Activated CD4-positive, alpha-beta T cell treated with anti-CD3 and anti-CD28 coated beads, Interleukin-2, amount 10 ng/mL, durations not matched to agents 7 days and 5 days (primary cell): ENCODE measurements at places on chromosomes 4 and X.

DNA sequence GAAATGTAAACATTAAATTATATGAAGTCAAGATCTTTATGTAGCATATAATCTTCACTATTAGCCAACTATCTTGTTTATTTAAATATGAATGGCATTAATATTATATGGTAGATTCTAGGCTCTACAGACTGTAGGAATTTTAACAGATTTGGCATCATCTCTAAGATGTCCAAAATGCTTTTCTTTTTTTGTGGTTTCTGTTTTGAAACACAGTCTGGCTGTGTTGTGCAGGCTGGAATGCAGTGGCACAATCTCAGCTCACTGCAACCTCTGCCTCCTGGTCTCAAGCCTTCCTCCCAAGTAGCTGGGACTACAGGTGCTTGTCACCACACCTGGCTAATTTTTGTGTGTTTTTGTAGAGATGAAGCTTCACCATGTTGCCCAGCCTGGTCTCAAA, 76.2 kb downstream of the ELOVL6 start:
- DNase-seq, result no peak

DNA sequence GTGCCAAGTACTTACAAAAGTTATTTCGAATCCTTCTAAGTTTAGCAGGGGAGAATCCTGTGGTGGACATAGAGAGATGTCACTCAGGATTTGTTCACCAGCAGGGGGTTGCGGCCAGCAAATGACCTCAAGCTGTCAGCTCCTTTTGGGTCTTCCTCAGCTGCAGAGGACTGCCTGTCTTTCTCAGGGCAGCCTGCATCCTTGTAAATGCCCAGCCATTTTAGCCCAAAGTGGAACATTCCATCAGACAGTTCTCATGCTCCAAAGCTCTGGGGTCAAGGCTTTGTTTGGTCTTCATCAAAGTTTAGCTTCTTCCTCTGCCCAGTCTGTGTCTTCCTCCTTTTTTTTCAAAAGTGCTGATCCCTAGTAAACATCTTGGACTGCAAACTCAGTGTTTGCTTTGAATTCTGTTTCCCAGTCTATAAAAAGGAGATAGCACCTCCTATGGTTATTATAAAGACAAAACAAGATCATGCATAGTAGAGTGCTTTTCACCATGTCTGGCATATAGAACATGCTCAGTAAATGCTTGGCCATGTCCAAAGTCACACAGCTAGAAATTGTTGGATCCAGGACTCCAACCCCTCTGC, 156.4 kb upstream of the GATB start:
- DNase-seq, result no peak

GRCh38 chr4:94274912-94275311, 67.2 kb downstream of the SMARCAD1 start:
- no peak for DNase-seq

DNA sequence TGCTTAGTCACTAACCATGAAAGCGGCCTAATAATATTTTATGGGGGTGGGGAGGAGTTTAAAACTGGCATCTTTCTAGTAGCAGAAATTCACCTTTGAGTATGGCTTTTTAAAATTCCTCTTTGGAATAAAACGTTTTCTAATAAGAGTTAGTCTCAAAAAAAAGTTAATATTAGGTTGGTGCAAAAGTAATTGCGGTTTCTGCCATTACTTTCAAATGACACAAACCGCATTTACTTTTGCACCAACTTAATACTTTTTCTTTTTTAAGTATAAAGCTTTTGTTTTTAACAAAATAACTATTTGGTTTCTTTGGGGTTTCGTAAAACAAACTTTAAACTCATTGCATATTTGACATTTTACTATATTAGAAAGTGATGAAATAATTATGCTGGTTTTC, 68.4 kb downstream of the FBXO8 start:
- DNase-seq, result no peak

GRCh38 chr4:138487670-138488069, 245.5 kb upstream of the SLC7A11 start:
- no peak for DNase-seq

- DNase-seq, result no peak
Observed at GRCh38 chrX:2451501-2452316, 49.1 kb downstream of the DHRSX start.

GRCh38 chrX:6021316-6022091, 207.2 kb downstream of the NLGN4X start:
- peak; percentile 25 for DNase-seq

DNA sequence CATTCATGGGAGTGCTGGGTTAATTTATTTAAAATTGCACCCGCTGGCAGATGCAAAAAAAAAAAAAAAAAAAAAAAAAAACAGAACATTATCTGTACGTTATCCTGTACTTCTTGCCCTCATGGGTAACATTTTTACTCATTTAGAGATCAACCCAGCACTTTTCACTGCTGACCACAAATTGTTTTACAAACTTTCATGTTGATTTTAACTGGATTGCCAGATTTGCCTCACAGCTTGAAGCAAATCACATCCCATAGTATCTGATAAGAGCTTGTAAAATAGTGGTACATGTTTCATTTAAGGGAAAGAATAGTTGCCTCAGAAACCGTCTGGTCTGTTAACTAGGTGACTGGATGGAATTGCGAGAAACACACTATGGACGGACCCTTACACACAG, 640.8 kb downstream of the TRIML1 start:
- no peak for DNase-seq

GRCh38 chrX:70826715-70827114, 81.8 kb downstream of the TEX11 start:
- DNase-seq, result no peak

DNA sequence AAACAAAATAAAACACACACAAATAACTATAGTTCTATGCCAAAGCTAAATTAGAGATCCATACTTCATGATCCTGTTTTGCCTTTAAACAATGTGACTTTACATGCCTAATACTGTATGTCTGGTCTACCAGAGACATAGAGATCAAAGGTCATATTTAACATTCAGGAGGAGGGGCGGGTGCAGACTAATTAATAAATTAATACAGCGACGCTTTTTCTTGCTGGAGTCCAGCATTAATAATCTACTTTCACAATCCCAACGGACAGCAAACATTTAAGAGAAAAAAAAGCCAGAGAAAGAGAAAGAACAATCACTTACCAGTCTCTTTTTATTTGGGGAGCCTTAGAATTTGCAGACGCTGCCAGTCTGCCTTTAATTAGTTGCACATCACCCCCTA, 509 bp downstream of the CXXC4 start:
- no peak for DNase-seq

DNA sequence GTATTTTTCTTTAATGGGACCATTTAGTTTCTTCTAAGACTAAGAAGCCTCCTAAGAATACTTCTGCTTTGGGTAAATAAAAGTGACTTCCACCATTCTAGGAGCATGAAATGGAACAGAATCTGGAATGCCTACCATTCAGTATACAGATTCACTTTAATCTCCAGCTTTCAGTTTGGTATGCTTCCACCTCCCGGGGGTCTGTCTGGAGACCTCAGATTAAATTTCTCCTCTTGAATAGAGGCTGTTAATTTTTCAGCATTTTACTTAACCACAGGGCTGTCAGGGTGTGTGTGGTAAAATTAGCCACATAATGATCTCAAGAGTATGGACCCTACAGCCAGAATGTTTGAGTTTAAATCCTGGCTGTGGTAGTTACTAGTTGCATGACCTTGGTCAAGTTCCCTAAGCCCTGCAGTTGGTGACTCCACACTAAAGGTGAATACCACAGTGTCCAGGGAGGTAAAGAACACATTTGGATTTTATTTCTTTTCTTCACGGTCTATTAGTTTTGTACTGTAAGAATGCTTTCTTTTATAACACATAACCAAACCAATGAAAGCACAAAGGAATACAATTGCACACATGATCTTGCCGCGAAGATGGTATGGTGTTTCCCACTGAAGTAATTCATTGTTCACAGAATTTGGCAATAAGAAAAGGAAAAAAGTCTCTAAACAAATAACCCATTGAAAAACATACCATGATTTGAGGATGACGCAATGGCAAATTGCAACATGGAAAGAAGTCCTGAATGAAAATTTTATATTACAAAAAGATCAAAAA, 37.3 kb upstream of the TRIM2 start:
- no peak for DNase-seq

GRCh38 chrX:134717698-134718097, 59.4 kb upstream of the PLAC1 start:
- DNase-seq, result no peak

DNA sequence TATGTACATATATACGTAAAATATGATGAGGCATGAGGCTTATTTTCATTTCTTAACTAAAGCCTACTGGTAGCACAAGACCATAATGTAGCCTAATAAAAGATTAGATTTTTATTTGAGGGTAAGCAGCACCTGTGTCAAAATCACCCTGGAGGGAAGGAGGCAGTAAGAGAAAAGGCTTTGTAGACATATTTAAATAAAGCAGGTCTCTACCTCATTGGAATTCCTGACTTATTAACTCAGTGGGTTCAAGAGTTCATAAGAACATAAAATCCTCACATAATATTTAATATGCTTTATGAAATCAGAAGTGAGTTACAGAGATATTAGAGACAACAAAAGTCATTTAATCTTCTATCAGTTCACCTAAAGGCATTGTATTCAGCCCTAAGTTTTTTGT, 261.6 kb upstream of the ANKRD50 start:
- DNase-seq, result no peak

DNA sequence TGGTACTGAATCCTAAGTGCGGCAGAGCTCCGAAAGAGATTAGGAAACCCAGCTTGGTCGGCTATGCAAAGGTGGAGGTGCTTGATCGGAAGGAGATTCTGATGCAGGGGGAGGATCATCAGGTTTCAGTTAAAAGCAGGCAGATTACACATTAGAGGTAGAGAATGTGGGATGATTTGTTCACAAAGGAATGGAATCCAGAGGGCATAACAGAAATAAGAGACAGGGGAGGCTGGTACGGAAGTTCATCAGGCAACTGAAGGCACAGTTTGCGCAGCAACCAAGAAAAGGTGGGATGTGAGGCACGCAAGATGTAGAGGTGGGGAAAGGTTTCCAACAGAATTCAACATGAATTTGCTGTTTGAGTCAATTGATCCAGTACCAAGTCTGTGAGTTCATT, 424 bp upstream of the ZNF330 start:
- no peak for DNase-seq

DNA sequence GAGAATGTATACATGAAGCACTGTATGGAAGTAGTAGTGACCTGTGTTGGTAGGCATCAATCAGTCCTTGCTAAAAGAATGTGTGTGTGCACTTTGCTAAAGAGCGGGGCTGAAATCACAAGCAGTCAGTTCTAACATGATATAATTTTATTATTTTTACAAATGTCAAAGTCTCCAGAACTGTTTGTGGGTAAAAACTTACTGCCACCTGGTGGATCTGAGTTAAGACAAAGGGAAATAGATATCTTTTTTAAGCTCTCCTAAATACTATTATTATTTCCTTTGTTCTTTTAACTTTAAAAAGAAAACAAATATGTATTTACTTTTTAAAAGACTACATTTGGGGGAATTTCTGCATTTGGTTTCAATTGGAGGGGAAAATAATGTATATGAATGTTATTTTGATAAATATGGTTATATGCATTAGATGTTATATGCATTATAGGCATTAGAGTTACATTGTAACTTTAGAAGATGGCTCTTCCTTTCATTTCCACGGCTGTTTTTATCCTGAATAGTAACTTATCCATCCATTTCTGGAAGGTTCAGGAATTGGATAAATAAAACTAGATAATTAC, 7.8 kb upstream of the CLOCK start:
- DNase-seq, result peak; percentile 25

DNA sequence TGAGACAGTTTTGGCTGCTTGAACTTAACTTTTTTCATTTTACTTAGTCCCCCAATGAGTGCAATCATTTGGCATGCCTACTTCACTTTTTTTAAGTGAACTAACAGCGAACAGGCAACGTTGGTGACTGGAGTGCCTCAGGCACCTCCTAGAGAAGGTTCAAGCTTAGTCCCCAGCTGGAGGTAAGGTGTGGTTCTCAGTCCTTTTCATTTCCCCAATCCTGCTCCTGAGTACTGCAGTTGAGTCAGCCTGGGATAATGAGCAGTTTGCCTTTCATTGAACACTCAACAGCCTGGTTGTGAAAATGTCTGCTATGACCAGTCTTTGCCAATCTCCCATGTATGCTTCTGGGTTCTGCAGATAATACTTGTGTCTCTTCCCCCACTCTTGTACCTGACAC, 109.5 kb downstream of the CDKL5 start:
- no peak for DNase-seq

DNA sequence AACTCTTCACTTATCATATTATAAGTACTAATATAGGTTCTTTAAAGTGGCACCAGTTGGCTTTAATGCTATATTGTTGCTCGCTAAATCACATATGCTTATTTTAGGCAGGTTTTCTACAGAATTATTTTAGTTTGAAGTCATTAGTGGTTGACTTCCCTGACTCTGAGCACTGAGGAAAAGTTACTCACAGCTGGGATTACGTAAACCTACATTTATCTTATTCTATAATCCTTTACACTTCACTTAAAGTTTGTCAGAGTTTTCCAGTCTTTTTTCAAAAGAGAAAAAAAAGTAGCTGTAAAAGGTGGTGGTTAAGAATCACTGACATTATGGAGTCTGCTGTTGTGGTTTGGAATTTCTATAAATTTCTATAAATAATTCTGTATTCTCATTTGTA, 5.8 kb downstream of the UGT2B4 start:
- no peak for DNase-seq

DNA sequence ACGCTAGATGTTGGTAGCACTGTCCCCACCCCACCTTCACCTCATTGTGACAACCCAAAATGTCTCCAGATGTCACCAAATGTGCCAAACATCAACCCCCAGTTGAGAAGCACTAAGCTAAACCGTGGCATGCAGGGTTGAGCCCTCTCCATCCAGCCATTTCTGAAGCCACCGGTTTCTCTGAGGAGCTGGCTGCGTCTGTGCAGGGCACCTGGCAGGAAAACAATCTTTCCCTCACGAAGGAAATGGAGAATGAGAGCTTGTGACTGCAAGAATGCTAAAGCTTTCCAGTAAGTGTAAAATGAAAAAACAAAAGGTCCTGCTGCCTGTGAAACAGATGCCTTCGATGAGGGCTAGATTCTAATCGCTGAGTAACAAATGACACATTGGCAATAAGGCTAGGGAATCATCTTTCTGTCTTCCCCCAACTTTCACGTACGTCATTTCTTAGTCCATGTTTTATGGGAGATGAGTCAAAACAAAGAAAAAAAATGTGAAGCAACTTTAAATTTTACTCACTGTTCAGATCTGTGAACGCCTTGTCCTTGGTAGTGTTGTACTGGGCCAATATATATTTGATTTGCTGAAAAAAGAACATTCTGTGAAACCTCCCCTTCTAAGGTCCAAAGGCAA, 59.9 kb downstream of the PROM1 start:
- DNase-seq, result no peak

- DNase-seq, result no peak
Observed at GRCh38 chr4:7658341-7659204, 223.8 kb upstream of the PSAPL1 start.

GRCh38 chr4:168695288-168695687, 198.4 kb downstream of the PALLD start:
- no peak for DNase-seq

DNA sequence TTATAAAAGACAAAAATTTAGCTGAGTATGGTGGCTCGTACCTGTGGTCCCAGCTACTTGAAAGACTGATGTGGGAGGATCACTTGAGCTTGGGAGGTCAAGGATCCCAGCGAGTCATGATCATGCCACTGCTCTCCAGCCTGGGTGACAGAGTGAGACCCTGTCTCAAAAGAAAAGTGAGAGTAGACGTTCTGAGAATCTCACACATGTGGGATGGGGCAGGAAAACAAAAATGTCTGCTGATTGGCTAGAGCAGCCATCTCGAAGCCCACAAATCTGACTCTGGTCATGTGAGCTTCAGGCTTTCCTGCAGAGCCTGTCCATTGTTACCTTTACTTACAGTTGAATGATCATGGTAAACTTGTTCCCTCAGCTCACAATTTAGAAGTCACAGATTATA, 23.1 kb upstream of the SLC9A7 start:
- DNase-seq, result no peak
